ENCODE measurements at places on chromosomes 5 and 9.

DNA sequence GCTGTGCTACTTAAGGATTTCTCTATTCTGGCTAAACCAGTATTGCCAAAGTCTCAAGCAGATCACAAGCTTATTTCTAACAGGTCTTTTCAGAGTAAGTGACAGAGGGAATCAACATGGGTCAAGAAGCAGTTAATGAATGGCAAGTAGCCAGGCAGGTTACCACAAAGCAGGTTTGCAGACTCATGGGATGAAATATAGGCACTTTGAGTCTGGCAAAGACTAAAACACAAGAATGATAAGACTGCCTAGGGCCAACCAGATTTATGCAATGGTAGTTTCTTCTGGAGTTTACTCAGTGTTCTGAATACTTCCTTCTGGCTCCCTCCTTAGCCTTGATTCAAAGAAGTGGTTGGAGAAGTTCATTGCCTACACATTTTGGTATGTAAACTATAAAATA is 3.6 kb downstream of the HMGCS1 start:
- DNase-seq, result no peak

DNA sequence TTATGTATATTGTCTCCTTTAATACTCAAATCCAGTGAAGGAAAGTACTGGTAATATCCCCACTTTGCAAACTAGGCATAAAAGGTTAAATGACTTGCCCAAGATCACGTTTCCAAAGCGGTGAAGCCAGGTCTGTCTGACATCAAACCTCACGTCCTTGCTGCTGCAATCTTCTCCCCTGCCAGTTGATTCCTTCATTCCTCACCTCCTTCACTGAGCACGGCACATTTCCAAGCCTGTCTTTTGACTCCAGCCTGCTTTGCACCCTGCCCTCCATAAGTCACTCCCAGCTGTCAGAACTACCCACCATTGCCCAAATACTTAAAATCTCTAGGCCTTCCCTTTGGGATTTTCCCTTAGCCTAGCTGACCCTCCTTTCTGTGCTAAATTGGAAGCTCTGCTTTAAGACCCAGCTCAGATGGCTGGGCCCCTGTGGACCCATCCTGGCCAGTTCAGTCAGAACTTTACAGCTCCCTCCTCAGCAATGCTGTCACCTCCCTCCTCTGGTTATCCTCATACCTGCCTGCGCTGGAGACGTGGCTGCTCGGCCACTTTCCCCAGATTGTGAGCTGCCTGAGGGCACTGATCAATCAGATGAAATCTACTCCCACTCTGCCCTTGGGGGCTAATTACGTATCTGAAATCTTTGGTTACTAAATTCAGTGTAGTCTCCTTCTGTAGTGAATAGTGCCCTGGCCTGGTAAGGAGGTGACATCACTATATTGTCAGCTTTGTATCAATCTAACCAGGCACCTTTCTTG is 51.2 kb downstream of the SLC36A1 start:
- no peak for DNase-seq

GRCh38 chr5:175681968-175682340 is 24.1 kb downstream of the HRH2 start:
- no peak for DNase-seq

DNA sequence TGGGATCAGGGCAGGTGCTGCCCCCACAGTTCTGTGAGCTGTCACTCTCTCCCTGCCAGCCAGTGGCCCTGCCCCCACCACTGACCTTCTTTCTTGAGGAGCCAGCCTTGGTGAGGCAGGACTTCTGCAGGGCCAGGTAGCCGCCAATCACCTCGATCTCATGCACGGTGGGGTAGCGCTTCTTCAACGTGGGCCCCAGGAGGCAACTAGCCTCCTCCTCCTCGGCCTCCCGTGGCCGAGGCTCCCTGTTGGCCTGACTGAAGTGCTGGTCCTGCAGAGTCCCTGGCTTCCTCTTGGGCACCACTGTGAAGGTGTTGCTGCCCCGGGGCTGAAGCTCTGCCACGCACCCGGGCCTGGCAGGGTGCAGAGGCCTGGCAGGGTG is 1.6 kb downstream of the TPRN start:
- no peak for DNase-seq

GRCh38 chr5:54969856-54970828 is 15.3 kb downstream of the ESM1 start:
- no peak for DNase-seq

DNA sequence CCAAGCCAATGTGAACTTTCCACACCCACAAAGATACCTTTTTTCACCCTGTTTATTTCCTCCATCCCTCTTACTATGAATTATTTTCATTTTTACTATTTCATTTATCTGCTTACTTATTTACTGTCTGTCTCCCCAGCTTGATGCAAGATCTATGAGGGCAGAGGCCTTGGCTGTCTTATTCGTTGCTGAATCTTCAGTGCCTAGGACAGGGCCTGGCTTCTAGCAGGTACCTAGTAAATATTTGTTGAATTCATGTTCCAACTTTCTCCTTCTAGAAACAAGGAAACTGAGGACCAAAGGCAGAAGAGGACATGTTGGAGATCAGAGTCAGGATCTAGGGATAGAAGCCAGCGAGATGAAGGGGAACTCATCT is 543 bp upstream of the DNM1 start:
- DNase-seq, result no peak
